Left colon (tissue), 2 donors: ENCODE measurements at places on chromosomes 4 and X. TPM values are rescaled to one million over a fixed set of nuclear protein-coding genes. Genes with fewer than 3 reads are reported as not detected.

DNA sequence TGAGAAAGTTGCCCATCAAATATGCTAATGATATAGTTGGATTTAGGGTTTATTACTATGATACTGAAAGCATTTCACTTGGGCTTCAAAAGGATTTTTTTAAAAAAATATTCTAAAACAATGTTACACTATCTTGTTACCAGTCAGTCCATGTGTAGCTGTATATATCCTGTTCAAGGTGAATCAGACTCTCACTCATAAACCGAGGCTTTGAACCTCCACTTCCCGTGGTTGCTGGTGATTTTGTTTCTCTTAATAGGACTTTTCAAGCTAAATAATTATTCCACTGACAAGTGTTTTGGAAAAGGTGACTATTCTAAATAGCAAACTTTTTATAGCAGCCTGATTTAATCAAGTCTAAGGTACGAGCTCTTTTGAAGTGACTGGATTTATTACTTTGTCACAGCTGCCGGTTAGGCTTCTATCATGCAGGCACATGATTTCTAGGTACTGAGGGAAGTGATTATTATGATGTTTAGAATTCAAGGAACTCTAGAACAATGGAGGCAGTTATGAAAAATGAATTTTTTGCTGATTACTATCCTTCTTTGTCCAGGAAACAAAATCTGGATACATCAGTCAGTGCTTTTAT, 287.7 kb downstream of the KCTD8 start:
- no peak for DNase-seq

- no peak for DNase-seq
Measured at GRCh38 chr4:182619660-182620059, 297.5 kb downstream of the DCTD start.

- no peak for DNase-seq
Measured at GRCh38 chrX:31093639-31093975, 21.8 kb upstream of the FTHL17 start.

DNA sequence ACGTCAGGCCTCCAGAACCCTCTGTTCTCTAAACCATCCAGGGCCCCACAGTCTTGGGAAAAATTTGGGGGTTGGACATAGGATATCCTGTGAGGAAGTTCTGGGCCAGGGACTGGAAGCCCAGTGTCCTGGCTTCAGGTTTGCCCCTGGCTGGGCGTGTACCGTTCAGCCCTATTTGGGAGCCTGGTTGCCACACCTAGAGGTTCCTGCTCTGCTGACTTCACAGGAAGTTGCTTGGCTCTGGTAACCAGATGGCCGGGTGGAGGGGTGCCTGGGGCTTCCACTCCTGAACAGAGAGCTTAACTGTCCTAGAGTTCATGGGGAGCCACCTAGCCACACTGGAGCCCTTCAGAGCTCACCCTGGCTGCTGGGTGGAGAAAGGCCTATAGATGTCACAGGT, 1.1 kb downstream of the TAFAZZIN start:
- peak; percentile 47 for DNase-seq

DNA sequence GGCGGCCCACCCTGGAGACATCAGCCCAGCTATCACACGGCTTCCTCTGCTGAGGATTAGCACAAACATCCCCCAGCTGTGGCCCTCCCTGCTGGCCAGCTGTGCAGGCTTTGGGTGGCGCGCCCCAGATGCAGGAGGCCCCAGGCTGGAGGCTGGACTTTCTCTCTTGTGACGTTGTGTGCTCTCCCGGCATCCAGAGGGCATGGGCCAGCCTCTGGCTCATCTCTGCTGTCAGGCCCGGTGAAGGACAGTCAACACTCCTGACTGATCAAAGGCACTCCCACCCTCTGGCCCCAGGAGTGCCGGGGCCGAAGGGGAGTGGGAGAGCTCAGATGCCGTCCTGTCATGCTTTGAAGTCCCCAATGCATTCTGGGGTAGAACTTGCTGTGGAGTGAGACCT, 29.9 kb upstream of the PJA1 start:
- DNase-seq, result no peak

Gene USP26
- not detected for total RNA-seq

DNA sequence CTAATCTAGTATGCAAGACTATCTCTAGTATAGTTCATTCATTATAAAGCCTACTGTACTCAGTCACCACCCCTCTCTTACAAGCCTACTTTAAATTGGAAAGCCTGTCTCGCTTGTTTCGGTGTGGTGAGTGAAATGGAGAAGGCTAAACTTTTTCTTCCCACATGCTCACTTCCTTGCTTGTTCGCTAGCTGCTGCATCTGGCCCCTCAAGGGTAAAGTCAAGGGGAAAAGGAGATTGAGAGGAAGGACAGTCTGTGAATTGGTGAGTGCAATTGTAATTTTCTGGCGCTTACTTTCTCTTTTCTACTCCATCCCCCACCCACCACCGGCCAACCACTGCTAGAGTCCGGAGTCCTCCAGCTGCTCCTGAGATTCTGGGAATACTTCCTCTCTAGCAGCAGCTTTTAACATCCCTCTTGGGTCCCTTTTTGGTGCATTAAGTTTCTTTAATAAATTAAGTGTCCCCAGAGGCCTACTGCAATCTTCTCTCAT, 12.1 kb upstream of the ARAP2 start:
- no peak for DNase-seq

Gene PDZD4
- total RNA-seq, result 1.0 TPM

Gene HEPH
- 301 TPM for total RNA-seq

- DNase-seq, result peak; percentile 69
Measured at GRCh38 chr4:139628184-139629012, 37.2 kb upstream of the MGST2 start.

DNA sequence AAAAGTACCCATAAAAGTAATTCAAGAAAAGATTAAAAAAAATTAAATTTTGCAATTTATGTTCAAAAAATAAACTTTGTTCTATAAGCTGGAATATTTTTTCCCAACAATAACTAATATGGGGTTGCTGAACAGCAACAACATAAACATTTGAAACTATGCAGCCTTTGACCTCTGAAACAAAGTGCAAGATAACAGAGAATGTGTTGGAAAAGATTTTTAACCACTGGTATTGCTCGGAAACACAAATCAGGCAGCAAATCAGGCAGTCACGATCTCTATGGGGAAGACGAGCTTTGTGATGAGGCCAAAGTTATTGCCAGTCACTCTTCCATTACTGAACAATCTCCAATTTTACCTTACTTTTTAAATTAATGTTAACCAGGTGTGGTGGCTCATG, 332.1 kb downstream of the PABPC4L start:
- DNase-seq, result no peak

GRCh38 chrX:137212078-137212632, 178.4 kb upstream of the GPR101 start:
- no peak for DNase-seq

- DNase-seq, result no peak
Measured at GRCh38 chrX:152907084-152907651, 9.3 kb downstream of the ZNF185 start.

Gene EDA2R
- total RNA-seq, result 1.7 TPM

DNA sequence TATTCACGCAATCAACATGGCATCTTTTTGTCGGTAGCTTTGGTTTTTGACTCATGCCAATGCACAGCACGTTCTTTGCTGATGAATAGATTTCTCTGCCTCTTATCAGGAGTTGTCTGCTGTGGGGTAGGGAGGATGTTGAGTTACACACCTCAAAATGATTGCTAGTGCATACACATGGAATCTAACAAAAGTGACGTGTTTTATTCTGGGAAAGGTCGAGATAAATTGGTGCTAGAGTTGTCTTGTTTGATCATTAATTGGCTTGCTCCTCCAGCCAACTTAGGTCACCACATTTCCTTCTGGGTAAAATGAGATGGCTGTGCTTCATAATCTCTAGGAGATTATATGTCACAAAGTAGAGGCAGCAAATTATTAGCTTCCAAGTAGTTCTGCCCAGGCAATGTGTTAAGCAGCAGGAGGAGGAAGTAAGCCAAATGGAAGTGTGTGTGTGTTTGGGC, 3.9 kb downstream of the RAB9A start:
- no peak for DNase-seq

Gene OTUD6A
- total RNA-seq, result not detected
